ENCODE measurements at places on chromosomes 1 and 21.

DNA sequence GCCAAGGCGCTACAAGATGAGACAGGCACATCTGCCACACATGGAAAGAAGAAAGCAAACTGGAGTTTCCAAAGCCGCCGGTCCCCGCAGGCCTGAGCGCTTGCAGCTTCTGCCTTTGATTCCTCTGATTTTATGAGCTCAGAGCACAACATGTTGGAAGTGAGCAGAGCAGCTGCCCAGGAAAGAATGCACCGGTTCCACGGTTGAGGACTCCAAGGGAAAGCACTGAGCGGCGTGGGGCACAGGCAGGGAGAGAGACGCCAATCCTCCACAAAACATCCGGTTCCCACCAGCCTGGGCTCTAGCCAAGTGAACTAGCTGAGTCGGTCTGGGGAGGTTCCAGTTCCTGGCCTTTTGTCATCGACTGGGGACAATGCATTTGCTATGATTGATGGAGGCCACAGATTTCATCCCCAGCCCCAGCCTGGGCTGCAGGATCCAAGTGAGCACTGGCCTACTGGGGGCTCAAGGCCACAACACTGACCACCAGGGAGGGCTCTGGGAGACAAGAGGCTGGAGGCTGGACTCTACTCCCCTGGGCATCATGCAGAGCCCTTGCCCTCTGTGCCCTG is 253.1 kb upstream of the IRF2BP2 start:
- no peak for DNase-seq

DNA sequence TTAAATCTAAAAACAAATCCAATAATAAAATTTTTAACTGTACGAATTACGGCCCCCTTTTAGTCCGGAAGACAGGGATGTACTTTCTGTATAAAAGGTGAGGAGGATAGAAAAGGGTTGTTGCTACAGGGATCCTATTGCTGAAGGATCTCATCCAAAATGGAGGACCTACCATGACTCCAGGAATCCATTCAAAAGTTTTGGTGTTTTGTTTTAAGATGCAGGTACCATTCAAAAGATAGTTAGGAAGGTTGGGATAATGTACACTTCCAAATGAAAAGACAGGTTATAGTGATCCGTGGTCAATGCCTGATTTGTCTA is 1.3 kb upstream of the ENAH start:
- DNase-seq: no peak

- DNase-seq: no peak
Observed at GRCh38 chr1:75079538-75080290, 54.5 kb upstream of the LHX8 start.

- no peak for DNase-seq
Observed at GRCh38 chr1:54122992-54123391, 29.8 kb downstream of the CDCP2 start.

DNA sequence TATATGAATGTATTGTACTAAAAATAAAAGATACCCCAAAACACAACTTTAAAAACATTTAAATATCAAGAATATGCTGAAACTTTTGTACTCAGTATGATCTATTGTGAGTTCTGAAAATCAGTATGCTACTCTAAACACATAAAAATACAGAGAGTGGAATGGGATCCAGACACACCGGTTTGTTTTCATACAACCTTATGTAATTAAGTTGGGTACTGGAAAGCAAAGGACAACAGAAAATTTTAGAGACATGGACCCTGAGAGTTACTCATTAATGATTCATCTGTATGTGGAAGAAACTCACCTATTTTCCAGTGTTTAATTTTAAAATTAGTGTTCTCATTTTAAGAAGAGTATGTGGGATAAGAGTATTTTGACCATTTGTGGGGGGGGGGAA is 927 bp upstream of the CFHR3 start:
- no peak for DNase-seq

Measured in NCI-H1105 treated with DMSO at 0.1 percent for 48 hours (cell line).